AG08395 (cell line): ENCODE measurements at places on chromosomes 3 and 15.

DNA sequence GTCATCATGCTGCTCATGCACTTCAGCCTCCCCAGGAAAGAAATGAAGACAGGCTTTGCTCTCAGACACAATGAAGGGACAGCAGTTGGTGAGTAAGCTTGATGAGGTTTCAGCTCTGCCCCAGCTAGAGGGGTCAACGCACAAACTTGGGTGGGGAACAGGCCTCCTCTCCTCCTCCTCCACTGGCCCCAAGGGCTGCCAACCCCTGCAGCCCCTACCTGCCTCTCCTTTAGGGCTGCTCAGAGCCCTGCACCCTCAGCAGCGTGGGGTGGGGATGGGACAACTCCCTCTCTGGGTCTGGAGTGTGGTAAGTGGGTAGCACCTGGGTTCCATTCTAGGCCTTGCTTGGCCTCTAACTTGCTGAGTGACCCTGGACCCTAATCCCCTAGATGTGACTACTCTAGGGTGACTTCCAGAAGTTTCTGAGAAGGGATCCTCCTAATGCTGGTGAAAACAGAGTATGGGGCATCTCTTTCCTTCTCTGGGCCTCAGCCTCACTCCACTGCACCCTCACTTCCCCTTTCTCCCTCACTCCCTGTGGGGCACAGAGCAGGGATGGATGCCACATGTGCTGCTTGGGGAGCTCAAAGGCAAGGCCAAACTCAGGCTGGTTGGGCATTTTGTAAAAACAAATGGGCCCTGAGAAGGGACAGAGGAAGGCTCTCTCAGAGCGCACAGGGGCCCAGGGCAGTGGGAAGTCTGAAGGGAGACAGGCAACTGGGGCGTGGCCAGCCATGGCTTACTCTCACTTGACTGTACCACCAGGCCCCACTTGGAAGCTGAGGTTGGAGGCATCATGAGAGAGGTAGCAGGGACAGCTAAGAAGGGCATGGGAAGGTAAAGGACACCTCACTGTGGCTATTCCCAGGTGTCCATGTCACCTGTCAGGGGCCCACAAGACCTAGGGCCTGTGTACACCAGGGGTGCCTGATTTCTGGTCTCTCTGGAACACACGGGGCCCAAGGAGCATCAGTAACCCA is 64.0 kb downstream of the SYNM start:
- DNase-seq = no peak

GRCh38 chr3:49906073-49906743 is 2.5 kb upstream of the MST1R start:
- DNase-seq = peak; percentile 83

DNA sequence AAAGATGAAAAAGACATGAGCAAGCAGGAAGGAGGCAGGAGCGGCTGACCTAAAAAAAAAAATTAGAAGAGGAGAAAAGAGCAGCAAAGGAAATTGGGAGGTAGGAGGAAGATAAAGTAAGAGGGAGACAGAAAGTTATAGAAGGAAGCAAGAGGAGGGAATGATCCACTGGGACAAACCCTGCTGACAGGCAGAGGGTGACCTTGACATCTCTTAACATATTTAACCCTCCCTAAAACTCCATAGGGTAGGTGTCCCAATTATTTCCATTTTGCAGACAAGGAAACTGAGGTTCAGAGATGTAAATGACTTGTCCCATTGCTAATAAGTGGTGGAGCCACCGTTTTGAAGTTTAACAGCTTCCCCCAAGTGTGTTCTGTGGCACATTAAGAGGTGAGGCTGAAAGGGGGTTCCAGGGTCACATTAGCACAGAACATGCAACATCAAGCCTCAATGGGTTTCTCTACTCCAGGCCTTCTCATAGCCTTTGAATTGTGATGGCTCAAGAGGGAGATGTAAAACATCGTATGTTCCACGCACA is 37.4 kb upstream of the PRICKLE2 start:
- DNase-seq = no peak

GRCh38 chr3:72310419-72311380 is 525.8 kb upstream of the PROK2 start:
- DNase-seq = peak; percentile 90

DNA sequence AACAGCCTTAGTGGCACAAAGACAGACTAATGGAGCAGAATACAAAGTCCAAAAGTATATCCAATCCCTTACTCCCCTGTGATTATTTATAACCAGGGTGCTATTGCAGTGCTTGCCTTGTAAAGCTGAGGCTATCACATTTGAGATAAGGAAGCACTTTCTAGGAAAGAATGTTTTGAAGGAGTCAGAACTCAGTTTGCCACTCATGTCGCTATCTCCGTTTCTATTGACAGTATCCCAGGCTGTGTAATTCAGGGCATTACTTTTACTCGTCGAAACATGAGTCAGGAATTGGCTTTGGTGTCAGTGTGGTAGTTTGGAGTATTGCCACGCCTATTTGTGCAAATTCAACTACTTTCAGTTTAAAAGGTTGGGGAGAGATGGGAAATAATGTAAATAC is 78.4 kb downstream of the FBXL2 start:
- peak; percentile 41 for DNase-seq

- no peak for DNase-seq
Observed at GRCh38 chr3:69339760-69340159, 46.1 kb downstream of the FRMD4B start.

- DNase-seq = peak; percentile 50
Observed at GRCh38 chr15:94327356-94327936, 96.1 kb downstream of the MCTP2 start.

DNA sequence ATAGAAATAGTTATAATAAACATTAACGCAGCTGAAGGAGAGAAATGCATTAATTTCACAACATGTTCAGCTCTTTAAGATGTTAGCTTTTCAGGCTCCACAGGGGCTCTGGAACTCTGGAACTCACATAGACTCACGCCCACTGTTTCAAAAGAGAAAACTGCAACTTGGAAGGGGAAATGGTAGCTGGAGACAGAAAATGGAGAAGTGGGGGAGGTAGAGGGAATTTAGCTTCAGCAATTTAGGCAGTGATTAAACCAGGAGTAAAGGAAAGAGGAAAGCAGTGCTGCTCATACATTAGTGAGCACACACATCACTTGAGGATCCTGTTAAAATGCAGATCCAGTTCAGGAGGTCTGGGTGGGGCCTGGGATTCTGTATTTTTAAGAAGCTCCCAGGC is 274.8 kb upstream of the TRIM42 start:
- no peak for DNase-seq

DNA sequence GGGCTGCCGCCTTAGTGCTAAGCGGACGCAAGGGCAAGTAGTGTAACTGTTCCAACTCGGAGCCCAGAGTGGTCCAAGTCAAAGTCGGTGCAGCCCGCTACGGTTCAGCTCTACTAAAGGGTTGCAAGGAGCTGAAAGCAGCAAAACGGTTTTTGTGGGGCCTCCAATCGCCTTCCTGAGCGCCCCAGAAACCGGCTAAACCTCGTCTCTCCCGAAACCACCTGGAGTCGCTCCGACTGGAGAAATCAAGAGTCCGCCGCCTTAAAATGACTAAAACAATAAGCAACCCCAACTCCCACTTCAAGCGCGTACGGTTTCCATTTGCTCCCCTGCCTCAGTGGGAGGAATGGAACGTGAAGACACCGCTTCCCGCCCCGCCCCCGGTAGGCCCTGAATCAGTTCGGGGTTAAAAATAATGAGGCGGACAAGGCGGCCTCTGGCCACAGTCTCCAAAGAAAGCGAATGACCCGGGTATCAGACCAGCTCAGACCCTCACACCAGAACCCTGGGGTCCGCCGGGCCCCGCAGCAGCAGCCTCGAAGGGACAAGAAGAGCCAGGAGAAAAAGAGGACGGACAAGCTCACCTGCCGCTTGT is 401 bp downstream of the SEC11A start:
- DNase-seq = no peak

GRCh38 chr15:31440754-31441311 is 114.2 kb downstream of the KLF13 start:
- DNase-seq = peak; percentile 45
